ENCODE measurements at places on chromosomes 11 and 22. TPM values are rescaled to one million over a fixed set of nuclear protein-coding genes. Genes with fewer than 3 reads are reported as not detected.

PHOX2A gene
- not detected for polyA plus RNA-seq

NLRP14 gene
- polyA plus RNA-seq: not detected

CBLIF gene
- not detected for polyA plus RNA-seq

FOLR2 gene
- polyA plus RNA-seq: not detected

SLCO2B1 gene
- not detected for polyA plus RNA-seq

MMP11 gene
- 16.6 TPM for polyA plus RNA-seq

LDLRAD3 gene
- polyA plus RNA-seq: 0.27 TPM

SLC22A9 gene
- polyA plus RNA-seq: not detected

OR10A2 gene
- polyA plus RNA-seq: not detected

IGSF22 gene
- polyA plus RNA-seq: 3.9 TPM

AGBL2 gene
- polyA plus RNA-seq: 14.6 TPM

CCDC116 gene
- polyA plus RNA-seq: not detected

- no peak for DNase-seq
Observed at GRCh38 chr22:32685512-32685911, 116.0 kb upstream of the TIMP3 start.

DNA sequence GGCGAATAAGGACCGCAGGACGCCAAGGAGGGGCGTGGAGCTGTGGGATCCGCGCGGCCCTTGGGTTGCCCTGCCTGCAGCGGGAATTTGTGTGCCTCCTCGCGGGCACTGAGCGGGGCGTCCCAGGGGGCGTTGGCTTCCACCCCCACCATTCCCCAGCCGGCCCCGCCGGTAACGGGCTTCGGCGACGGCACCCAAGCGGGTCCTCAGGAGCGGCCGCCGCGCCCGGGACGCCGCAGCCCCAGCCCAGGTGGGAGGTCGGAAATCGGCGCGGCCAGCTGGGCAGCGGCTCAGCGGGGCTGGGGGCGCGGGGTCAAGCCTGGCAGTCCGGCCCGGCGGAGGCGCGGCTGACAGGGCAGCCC lies 320 bp downstream of the CLTCL1 start:
- DNase-seq: no peak

DNA sequence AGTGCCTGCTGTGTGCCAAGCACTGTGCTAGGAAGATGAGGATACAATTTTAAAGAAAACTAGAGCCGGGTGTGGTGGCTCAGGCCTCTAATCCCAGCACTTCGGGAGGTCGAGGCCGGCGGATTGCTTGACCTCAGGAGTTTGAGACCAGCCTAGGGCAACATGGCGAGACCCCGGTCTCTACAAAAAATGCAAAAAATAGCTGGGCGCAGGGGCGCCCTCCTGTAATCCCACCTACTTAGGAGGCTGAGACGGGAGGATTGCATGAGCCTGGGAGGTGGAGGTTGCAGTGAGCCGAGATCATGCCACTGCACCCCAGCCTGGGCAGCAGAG lies 8.3 kb downstream of the TPBGL start:
- no peak for DNase-seq

DNA sequence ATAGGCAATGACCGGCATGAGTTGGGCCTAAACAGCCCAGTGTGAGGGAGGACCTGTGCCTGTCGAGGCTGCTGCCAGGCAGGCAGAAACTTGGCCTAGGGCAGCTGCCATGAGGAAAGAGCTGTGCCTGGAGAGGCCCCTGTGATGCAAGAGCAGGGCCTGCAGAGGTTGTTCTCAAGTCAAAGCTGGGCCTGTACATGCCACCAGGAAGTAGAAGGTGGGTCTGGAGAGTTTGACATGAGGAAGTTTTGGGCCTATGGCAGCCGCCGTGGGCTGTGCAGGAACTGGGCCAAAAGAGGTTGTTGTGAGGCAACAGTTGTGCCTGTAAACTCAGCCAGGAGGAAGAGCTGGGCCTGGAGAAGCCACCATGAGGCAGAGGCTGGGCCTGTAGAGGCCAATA lies 43.2 kb downstream of the OR4C45 start:
- DNase-seq: no peak

DNA sequence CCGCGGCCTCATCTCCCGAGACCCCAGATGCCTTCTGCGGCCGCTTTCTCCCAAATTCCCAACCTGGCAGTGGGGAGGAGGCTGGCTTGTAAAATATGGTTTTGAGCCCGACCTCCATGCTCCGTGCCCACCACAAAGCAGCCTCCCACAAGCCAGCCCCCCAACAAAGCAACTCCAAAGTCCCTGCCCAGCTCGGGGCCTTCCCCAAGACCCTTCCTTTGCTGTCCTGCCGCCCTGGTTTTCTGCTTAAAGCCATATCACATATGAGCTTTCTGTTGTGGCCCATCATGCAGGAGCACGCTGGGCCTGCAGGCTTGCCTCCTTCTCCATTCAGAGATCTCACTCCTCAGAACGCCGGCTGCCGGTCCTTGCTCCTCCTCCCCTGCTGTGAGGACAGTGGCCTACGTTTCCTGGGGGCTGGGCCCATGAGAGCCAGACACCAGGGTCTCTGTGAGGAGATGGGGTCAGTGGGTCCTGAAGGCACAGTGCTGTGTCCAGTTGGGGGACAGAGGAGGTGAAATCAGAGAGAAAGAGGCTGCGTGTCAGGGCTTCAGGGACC lies 680.0 kb downstream of the BRD1 start:
- DNase-seq: no peak

DNA sequence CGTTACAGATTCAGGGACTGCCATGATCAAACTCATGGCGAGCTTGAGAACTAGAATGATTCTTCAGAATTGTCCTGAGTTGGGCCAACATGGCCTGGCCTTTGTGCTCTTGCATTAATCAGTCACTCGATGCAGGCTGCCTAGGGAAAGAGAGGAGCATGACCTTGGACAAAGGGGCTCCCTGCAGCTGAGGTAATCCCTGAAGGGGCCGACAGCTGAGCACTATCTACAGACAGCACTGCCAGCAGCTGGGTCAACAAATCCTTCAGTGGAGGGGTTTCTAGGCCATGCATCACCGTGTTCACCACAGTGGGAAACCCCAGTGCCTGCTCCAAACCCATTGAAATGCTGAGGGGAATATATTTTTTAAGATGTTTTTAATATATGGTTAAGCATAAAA lies 159.5 kb upstream of the POU2AF2 start:
- no peak for DNase-seq

DNA sequence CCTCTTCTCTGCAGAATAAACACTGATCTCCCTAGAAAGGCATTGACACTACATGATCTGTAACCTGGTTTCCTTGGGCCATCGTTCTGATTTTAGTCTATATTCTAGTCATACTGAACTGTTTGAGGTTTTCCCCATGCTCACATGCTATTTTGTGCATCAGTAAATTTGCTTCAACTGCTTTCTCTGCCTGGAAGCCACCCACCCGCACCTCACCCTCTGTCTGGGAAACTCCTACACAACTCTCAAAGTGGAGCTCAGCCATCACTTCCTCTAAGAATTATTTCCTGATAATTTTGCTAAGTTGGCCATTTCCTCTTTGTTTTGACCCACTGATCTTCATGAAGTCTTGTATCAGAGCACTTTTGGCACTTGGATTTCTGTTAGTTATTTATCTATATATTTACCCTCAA lies 36.1 kb downstream of the MMP20 start:
- peak; percentile 52 for DNase-seq

- no peak for DNase-seq
Observed at GRCh38 chr22:49673048-49673447, 154.6 kb downstream of the BRD1 start.

DNA sequence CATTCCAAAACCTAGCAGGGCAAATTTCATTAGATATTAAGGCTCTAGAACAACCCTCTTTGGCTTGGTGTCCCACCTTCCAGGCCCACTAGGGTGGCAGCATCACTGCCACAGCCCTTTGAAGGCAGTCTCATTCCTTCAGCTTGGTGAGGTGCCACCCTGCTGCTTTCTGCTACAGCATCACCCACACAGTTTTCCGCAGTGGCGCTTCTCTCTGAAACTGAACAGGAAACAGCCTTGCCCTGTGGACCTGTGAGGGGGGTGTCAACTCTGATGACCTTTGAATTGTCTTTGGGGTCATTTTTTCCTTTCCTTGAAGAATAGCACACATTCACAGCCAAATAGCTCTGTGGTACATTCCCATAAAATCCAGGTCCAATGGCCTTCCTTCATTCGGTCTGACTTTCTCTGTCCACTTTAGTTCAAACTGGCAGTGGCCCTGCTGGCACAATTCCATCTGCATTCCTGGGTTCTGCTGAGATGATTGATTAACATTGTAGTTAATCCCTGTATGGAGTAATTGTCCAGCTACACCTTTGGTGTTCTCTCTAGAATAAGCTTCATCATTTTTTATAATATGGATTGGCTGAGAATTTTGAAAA lies 251.9 kb upstream of the FAT3 start:
- DNase-seq: no peak

DNA sequence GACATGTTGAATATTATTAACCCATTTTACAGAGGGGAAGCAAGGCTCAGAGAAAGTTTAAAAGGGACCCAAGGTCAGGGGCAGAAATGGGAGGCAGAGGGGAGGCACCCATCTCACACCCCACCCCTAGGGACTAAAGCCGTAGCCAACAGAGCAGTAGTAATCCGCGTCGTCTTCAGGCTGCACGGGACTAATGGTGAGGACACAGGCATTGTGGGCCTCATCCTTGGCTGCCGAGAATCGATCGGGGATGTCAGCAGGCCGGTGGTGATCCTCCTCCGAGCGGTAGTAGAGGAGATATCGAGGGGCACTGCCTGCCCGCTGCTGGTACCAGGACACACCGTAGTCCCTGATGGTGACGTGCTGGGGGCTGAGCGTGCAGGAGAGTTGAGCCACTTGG lies 1.5 kb downstream of the VPREB3 start:
- no peak for DNase-seq

- no peak for DNase-seq
Observed at GRCh38 chr11:10818594-10818993, 9.9 kb upstream of the EIF4G2 start.

DNA sequence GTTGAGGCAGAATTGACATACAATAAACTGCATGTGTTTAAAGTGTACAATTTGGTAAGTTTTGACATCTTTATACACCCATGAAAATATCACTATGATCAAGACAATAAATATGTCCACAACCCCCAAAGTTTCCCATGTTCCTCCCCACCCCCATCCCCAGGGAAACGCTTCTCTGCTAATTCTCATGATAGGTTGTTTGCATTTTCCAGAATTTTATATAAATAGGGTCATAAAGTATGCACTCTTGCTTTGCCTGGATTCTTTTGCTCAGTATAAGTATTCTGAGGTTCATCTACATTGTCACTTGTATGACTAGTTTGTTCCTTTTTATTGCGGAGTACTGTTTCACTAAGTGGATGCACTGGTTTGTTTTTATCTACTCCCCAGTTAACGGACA lies 35.6 kb downstream of the MYEOV start:
- no peak for DNase-seq

DNA sequence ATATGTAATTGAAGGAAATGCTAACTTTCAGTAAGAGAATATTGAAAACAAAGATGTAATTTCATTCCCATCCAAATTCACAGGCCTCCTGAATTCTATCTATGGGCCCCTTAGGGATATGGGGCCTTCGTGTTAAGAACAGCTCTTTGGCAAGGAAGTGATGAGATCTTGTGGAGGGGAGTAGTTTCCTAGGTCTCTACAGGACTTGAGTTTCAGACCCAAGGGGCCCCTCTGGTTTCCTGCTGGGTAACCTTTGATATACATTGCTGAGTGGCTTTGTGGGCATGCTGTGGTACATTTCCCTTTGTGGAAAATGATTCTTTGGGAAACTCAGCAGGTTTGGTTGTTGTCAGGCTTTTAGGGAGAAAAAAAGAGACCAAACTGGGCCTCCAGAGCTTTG lies 6.2 kb downstream of the STIM1 start:
- DNase-seq: no peak

DNA sequence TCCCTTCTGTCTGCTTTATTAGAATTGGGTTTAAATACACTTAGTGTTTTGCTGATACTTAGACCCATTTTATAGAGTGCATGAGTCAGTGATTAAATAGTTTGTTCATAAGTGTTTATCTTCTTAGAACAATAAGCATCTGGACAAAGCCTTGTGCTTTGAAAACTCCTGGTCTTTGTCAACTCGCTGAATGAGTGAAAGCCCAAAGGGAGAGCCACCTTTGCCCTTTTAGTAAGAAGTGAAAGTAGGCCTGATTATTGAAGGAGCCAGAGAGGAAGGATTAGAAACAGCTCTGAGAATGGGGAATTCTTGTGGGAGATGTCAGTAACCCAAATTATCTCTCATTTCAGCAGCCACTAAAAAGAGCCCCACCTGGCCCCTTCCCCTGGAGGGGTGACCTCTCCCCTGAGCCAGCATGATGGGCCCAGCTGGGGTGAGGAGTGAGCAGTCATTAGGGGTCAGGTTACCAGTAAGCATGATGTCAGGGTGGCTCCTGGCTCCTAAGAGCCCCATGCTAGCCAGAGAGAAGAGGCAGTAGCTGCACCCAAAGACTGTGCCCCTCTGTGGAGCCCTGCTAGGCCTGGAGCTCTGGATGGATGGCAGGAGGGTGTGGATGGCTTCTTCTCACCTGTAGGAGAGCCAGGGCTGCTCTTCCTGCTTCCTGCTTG lies 125.1 kb upstream of the E2F8 start:
- no peak for DNase-seq

DNA sequence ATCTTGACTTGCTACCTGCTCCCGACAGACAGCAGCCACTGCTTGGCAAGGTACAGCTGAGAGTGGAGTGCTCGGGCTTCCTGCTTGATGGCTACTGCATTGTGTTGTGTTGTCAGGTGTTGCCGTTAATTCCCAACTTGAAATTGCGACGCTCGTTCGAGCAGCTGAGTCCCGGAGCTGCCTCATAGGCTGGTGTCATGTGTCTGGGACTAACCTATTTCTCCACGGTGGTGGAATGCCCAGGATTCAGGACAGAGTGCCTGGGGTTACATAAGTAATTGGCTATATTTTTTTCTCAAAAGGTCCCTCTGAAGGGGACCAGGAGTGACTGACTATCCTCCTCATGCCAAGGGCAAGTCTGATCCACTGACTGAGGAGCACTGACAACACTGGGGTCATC lies 18.5 kb downstream of the COMMD9 start:
- DNase-seq: no peak

Data from naive B cell (primary cell).